ENCODE measurements at places on chromosomes 5 and 9.

GRCh38 chr5:22542340-22542739 lies 310.8 kb downstream of the CDH12 start:
- DNase-seq = peak; percentile 73

GRCh38 chr5:122405751-122406150 lies 93.7 kb downstream of the SNCAIP start:
- no peak for DNase-seq

DNA sequence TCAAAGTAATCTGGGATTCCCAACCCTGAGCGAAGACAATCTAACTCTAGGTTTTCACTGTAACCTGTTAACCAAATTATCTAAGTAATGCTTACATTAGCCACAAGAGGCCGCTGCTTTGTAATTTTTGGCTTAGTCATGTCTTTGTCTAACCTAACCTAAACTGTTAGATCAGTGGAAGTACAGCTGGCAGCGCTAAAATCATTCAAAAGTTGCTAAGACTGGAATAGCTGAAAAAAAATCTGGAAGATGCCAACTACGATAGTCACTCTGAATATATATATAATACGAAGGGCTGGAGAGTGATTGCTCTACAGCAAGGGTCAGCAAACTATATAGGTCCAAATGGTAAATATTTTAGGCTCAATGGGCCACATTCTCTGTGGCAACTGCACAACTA lies 60.2 kb downstream of the FBXO38 start:
- peak; percentile 76 for DNase-seq

- no peak for DNase-seq
Observed at GRCh38 chr9:112443200-112443599, 43.4 kb upstream of the KIAA1958 start.

DNA sequence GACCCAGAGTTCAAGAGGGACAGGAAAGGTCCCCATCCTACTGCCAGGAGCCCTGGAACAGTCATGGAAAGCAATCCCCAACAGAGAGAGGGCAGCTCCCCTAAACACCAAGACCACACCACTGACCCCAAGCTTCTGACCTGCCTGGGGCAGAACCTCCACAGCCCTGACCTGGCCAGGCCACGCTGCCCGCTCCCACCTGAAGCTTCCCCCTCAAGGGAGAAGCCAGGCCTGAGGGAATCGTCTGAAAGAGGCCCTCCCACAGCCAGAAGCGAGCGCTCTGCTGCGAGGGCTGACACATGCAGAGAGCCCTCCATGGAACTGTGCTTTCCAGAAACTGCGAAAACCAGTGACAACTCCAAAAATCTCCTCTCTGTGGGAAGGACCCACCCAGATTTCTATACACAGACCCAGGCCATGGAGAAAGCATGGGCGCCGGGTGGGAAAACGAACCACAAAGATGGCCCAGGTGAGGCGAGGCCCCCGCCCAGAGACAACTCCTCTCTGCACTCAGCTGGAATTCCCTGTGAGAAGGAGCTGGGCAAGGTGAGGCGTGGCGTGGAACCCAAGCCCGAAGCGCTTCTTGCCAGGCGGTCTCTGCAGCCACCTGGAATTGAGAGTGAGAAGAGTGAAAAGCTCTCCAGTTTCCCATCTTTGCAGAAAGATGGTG lies 31.6 kb downstream of the CD180 start:
- DNase-seq = no peak

GRCh38 chr9:72424131-72424530 lies 59.1 kb upstream of the ZFAND5 start:
- DNase-seq = no peak

DNA sequence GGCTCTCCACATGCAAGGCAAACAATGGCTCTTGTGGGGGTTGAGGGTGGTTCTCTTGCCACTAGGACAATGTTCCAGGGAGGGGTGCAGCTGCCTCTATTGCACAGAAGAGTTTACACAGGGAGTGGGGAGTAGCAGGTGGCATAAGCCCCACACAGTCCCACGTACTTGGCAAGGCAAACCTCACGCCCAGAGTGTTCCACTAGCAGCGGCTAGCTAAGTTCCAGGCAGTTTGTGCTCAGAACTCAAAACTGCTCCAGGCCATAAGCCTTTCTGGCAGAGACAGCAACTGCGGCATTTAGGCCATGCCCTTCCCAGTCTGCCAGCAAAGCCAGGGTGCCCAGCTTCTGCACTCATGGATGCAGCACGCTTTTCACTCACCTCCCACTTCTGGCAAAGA lies 29.0 kb upstream of the BTNL3 start:
- no peak for DNase-seq

GRCh38 chr5:169299191-169299662 lies 1.7 kb downstream of the SLIT3 start:
- DNase-seq = no peak

GRCh38 chr9:19788614-19789271 lies at the start of gene SLC24A2:
Gene SLC24A2, minus strand, starts transcription at chr9:19789037.
- DNase-seq = no peak

- no peak for DNase-seq
Observed at GRCh38 chr9:104082168-104082567, 11.9 kb upstream of the SMC2 start.

- peak; percentile 23 for DNase-seq
Observed at GRCh38 chr5:135053278-135053677, 19.2 kb upstream of the PITX1 start.

DNA sequence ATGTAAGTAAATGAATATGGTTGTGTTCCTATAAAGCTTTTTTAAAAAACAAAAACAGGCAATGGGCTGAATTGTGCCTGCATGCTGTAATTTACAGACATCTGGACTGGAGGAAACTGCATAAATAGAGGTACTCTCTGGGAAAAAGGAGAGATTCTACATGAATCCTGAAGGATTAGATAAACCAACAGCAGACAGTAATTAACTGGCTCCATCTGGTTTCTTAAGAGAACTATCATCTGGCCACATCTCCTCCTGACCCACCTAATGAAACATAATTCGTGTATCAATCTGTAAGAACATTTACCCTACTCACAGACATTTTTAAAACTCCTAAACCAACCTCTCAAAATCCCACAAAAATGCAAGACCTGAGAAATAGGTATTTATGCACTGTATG lies 528.1 kb upstream of the ST8SIA4 start:
- DNase-seq = no peak

GRCh38 chr5:179973391-179973790 lies 65.7 kb upstream of the TBC1D9B start:
- no peak for DNase-seq

GRCh38 chr9:124419832-124420489 lies 4.7 kb upstream of the PSMB7 start:
- DNase-seq = no peak
